ENCODE measurements at places on chromosomes 1 and 21. TPM values are rescaled to one million over a fixed set of nuclear protein-coding genes. Genes with fewer than 3 reads are reported as not detected.

KCNQ4 gene
- 0.67 TPM for total RNA-seq

DNA sequence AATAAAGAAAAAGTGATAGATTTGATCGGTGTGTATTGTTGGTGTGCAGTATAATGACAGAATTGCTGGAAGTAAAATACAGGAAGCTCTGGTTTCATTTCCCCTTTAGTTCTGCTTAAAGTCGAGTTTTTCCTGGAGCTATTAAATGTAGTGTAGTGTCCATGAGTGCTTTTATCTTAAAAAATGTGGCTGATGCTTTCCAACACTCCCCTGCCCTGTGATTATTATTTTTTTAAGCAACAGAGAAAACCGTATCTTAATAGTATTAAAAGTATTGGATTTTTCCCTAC, 1.1 kb downstream of the LGALS8 start:
- peaks cover 9% of the 10 kb centered on the region for H3K36me3 ChIP-seq
- H3K4me3 ChIP-seq = peak overlapping the region; percentile 89
- H3K27ac ChIP-seq = peak overlapping the region; percentile 95
- no peaks in the 10 kb centered on the region for H3K27me3 ChIP-seq

WNT2B gene
- 0.77 TPM for total RNA-seq

DNA sequence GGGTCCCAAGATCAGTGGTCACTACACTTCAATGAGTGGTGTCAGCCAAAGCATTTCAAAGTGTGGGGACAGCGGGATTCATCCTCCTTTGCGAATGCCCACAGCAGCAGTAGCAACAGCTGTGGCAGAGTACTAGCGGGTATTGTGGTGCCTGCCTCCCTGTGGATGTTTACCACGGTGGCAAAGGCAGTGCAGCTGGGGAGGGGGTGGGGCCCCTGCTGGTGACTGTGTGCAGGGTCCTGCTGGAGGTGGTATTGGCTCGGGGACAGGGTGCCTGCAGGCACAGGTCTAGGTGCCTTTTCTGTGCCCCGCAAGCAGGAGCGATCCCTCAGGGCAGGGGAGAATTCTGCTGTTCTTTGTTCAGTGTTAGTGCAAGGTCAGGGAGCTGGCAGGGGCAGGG, 415.7 kb downstream of the USP25 start:
- no peaks in the 10 kb centered on the region for H3K36me3 ChIP-seq
- no peak overlapping the region for H3K4me3 ChIP-seq
- peaks cover 15% of the 10 kb centered on the region for H3K27me3 ChIP-seq
- H3K27ac ChIP-seq = no peak overlapping the region
- no peaks in the 10 kb centered on the region for H3K4me1 ChIP-seq
- no peak for DNase-seq

- no peak for DNase-seq
- peak overlapping the region; percentile 61 for H3K4me3 ChIP-seq
- peaks cover 18% of the 10 kb centered on the region for H3K4me1 ChIP-seq
- H3K27me3 ChIP-seq = no peaks in the 10 kb centered on the region
These were observed 1.3 kb upstream of the CCT8 start for GRCh38 chr21:29074783-29075182.

DNA sequence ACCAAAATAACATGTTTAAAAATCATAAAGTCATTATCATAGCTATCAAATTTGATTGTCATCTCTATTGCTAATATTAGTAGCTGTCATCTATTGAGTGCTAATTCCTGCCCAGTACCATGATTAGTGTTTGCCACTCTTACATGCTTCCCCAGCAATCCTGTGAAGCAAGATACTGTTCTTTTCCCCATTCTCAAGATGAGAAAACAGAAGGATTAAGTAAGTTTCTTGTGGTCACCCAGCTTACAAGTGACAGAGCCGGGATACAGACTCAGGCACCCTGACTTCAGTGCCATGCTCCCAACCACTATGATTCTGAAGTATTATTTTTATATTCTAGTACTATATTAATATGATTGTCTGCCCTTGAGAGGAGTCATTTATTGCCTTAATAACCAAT, 36.5 kb downstream of the LRRC8C start:
- no peak for DNase-seq
- no peak overlapping the region for H3K4me3 ChIP-seq
- no peaks in the 10 kb centered on the region for H3K4me1 ChIP-seq
- H3K27ac ChIP-seq = no peak overlapping the region

DNA sequence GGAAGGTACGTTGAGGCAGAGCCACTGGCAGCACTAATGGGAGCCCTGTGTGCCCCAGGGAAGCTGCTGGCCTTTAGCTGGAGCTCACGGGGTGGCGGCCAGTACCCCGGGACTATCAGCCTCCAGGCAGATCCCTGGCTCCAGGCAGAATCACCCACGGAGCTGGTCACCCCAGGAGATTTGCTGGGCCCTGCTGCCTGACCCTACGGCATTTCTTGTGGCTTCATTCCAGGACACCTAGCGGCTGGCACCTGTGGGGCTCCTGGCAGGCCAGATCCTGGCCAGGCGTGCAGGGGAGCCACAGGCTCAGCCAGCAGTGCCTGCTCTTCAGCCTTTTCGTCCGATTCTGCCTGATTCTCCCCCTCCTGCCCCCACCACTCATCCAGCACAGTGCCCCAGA, 7.1 kb downstream of the PADI1 start:
- H3K27me3 ChIP-seq = peaks cover 29% of the 10 kb centered on the region
- no peaks in the 10 kb centered on the region for H3K36me3 ChIP-seq
- DNase-seq = no peak
- H3K4me1 ChIP-seq = peaks cover 11% of the 10 kb centered on the region

GRCh38 chr1:36513676-36514473, 31.2 kb upstream of the CSF3R start:
- H3K36me3 ChIP-seq = no peaks in the 10 kb centered on the region
- DNase-seq = no peak
- no peaks in the 10 kb centered on the region for H3K27me3 ChIP-seq
- H3K4me1 ChIP-seq = peaks cover 2% of the 10 kb centered on the region
- no peak overlapping the region for H3K27ac ChIP-seq

AKR7A3 gene
- 2.7 TPM for total RNA-seq

- H3K27me3 ChIP-seq = no peaks in the 10 kb centered on the region
- peaks cover 17% of the 10 kb centered on the region for H3K4me1 ChIP-seq
- H3K4me3 ChIP-seq = no peak overlapping the region
These were observed 219.0 kb upstream of the HOOK1 start for GRCh38 chr1:59595774-59596173.

GRCh38 chr1:27941671-27942540, 7.1 kb downstream of the SMPDL3B start:
- no peak overlapping the region for H3K4me3 ChIP-seq
- H3K27me3 ChIP-seq = no peaks in the 10 kb centered on the region
- H3K27ac ChIP-seq = no peak overlapping the region
- no peak for DNase-seq

GRCh38 chr1:77668924-77669449, 13.5 kb downstream of the ZZZ3 start:
- H3K27ac ChIP-seq = no peak overlapping the region
- no peak for DNase-seq
- H3K36me3 ChIP-seq = no peaks in the 10 kb centered on the region
- no peaks in the 10 kb centered on the region for H3K27me3 ChIP-seq
- H3K4me1 ChIP-seq = peaks cover 17% of the 10 kb centered on the region
- H3K4me3 ChIP-seq = no peak overlapping the region

DNA sequence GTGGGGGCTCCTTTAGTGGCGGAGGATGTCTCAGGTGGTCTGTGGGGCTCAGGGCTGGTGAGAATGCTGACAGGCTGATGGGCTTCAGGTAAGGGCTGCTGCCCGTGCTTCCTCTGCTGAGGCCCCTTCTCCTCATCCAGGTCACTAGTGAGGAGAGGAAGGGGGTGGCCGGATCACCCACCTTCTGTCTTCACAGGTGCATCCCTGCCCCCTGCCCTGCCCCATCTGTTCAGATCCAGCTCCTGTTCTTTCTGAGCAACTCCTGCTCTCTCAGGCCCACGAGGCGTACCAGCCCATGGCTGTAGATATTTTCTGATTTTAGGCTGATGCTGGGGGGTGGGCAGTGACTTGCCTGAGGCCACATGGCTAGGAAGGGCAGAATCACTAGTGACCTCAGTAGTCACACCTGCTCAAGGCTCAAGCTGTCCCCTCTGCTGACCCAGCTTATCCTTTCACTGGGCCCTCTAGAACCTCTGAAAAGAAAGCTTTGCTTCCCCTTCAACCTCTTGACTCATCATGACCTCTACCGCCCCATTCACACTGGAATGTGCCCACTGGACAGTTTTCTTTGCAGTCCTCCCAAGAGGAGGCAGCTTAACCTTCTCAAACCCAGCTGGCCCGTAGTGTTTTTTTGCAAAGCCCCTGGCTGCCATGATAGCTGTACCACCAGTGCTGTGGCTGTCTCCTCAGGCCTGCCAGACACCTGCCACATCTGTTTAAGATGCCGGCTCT, 14.8 kb downstream of the DCST2 start:
- DNase-seq = no peak
- peak overlapping the region; percentile 22 for H3K27ac ChIP-seq
- H3K4me3 ChIP-seq = no peak overlapping the region
- no peaks in the 10 kb centered on the region for H3K27me3 ChIP-seq

DNA sequence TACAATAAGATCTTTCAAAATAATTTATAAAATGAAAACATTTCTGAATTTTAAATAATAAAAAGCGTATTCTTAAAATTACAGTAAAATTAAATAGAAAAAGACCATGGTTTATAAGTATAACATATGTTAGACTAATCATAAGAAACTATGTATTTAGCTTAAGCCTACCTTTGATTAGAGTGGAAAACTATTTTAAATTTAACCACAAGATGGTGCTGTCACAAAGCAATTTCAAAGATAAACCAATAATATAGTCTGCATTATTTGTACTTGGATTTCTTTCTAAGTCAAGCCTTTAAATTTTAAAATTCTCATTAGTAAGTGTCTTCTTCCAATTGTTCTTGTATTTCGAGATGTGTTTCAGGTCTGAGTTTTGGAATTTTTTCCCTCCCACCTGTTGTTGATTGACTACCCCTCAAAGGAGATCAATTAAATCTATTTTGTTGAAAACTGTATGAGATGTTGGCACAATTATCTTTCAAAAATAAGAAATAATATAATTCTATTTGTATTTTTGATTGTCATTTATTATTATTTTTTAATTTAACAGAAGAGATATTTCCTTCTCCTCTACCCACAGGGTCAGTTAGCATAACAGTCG, 459.8 kb downstream of the KCNT2 start:
- H3K36me3 ChIP-seq = no peaks in the 10 kb centered on the region
- peaks cover 3% of the 10 kb centered on the region for H3K4me1 ChIP-seq
- H3K27me3 ChIP-seq = no peaks in the 10 kb centered on the region
- no peak for DNase-seq
- H3K4me3 ChIP-seq = no peak overlapping the region

All from progenitor cell of endocrine pancreas (in vitro differentiated cells).